ENCODE measurements at places on chromosomes 2 and 18.
A peak's percentile ranks its signal among the peaks of the same experiment; 100 is the strongest.

GRCh38 chr2:48198371-48198770 lies 292.1 kb upstream of the FBXO11 start:
- no peak for DNase-seq

GRCh38 chr18:26792661-26793060 lies 72.8 kb downstream of the AQP4 start:
- DNase-seq = peak; percentile 91

GRCh38 chr2:48266698-48267097 lies 263.3 kb upstream of the STON1 start:
- no peak for DNase-seq

GRCh38 chr2:222306393-222307142 lies 7.8 kb upstream of the PAX3 start:
- no peak for DNase-seq

GRCh38 chr2:67649331-67650261 lies 252.5 kb downstream of the ETAA1 start:
- peak; percentile 18 for DNase-seq

Measured in fibroblast of skin of back (primary cell).